ENCODE measurements at places on chromosomes 11 and 22. TPM values are rescaled to one million over a fixed set of nuclear protein-coding genes. Genes with fewer than 3 reads are reported as not detected.

- DNase-seq, result no peak
These were observed 41.5 kb downstream of the CSTPP1 start for GRCh38 chr11:46978005-46978491.

DNA sequence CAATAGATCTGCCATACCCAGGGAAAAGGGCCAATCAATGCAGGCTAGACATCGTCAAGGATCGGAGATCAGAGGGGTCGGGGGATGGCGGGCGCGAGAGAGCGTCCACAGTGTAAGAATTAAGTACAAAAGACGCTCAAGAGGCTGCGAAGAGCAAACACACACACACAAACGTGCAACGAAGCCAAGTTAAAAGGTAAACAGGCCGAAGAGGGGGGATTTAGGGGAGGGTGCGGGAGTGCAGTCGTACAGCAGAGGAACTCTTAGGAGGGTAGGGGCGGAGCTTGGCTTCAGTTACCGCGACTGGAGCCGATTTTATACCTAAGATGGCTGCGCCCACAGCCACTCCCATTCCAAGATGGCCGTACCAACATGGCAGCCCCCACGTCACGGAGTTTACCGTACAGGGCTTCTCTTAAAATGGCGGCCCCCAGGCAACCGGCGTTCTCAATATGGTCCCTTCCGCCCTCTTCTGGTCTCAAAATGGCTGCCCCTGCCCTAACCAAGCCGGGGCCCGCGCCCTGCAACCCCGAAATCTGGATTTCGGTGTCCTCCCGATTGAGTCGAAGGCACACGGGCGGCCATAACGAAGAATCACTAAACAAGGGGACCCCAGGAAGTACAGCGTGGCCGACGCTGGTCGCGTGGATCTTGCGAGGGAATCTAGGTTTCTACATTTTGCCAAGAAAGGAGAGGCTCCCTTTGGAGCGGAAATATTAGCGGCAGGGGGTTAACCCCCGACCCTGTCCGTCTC, 1.9 kb downstream of the GNG3 start:
- peak; percentile 98 for DNase-seq

Gene HOATZ
- not detected for total RNA-seq

Gene MS4A3
- not detected for total RNA-seq

- DNase-seq, result no peak
These were observed 113.7 kb downstream of the PTPRJ start for GRCh38 chr11:48093795-48094642.

Measured in ovary (tissue), 10 donors.